ENCODE measurements at places on chromosomes 2 and 18. TPM values are rescaled to one million over a fixed set of nuclear protein-coding genes. Genes with fewer than 3 reads are reported as not detected.

GRCh38 chr2:120859128-120859527 lies 123.5 kb downstream of the GLI2 start:
- peak; percentile 3 for DNase-seq

RMDN2 gene
- polyA plus RNA-seq, result 10.3 TPM

PUM2 gene
- polyA plus RNA-seq, result 23.0 TPM

DNA sequence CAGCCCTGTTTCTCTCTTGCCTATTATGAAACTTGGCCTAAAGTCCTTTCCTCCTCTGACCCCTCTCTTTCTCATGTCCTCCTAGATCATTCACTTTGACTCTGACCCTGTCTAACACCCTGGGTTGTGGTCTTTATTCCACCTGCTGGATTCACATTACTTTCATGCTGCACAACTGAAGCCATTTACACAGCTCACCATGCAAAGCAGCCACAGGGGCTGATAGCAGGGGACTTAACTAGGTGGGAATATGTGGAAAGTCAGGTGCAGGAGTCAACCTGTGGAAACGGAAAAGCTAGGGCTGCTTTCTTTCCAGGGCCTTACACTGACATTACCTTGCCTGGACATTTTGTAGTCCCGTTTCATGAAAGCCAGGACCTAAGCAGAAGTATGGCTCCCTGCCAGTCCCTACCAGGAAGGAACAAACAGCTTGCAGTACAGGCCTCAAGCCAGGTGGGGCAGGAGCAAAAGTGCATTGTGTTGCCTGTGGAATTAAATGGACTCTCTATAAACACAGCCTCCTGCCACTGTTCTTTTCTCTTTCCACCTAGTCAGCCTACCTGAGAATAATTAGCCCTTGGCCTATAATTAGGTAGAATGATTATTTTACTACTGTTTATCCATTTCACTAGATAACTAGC lies 11.8 kb downstream of the MAPRE3 start:
- no peak for DNase-seq

UNC80 gene
- not detected for polyA plus RNA-seq

GRCh38 chr2:112164876-112165275 lies 26.7 kb downstream of the FBLN7 start:
- DNase-seq, result no peak

DNA sequence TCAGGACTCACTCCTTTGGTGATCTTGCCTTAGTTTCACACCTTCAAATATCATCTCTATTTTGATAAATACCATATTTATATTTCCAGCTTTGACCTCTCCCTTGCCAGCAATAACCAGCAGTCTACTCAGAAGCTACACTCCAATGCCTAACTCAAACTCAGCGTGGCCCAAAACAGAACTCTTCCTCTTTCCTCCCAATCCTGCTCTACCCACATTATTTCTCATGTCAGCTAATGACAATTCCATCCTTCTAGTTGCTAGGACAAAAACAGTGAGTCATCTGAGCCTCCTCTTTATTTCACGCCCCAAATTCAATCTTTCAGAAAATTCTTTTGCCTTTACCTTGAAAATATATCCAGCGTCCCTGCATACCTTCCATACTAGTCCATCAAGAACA lies 23.5 kb downstream of the CYRIA start:
- no peak for DNase-seq

DNA sequence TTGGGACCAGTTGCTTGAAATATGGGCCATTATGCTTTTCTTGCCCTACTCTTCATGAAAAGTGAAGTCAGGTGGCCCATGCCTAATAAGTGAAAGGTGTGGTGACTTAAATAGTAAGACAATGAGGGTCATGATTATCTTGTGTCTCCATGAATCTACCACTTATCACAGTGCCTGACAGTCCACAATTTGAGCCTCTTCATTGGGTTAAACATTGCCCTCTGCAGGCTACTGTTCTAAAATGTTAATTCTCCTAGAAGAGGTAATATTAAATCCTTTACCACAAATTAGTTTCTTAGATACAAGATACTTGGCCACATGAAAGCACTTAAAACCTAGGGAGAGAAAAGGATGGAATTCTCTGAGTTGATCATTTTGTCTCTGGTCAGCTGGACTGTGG lies 4.0 kb downstream of the EGR4 start:
- DNase-seq, result no peak

- peak; percentile 66 for DNase-seq
Measured at GRCh38 chr2:238105506-238106338, 5.6 kb downstream of the ESPNL start.

GRCh38 chr2:134927195-134927594 lies 8.6 kb downstream of the CCNT2 start:
- no peak for DNase-seq

INO80B gene
- polyA plus RNA-seq, result 60.9 TPM

- DNase-seq, result no peak
Measured at GRCh38 chr18:31486165-31486564, 11.8 kb upstream of the DSG2 start.

GRCh38 chr2:43251171-43251731 lies 24.8 kb upstream of the ZFP36L2 start:
- peak; percentile 79 for DNase-seq

DNA sequence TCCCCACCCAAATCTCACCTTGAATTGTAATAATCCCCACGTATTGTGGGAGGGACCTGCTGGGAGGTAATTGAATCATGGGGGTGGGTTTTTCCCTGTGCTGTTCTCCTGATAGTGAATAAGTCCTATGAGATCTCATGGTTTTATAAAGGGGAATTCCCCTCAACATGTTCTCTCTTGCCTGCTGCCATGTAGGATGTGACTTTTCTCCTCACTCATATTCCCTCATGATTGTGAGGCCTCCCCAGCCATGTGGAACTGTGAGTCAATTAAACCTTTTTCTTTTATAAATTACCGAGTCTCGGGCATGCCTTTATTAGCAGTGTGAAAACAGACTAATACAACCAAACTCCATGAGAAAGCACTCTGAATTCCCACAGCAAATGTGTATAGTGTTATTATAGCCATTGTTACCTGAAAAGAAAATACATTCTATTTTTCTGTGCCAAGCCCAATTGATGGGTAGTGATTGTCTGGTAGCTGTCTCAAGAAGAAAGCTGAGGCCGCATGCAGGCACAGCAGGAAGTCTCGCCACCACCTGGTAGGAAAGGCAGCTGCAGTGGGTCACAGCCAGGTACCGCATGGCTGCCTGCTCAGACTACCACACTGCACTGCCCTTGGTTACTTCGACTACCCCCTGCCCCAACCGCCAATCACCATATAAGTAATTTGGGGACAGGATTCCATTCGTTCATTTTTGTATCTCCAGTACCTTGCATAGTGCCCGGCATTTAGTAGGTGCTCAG lies 10.3 kb upstream of the ZBTB7C start:
- no peak for DNase-seq

DNA sequence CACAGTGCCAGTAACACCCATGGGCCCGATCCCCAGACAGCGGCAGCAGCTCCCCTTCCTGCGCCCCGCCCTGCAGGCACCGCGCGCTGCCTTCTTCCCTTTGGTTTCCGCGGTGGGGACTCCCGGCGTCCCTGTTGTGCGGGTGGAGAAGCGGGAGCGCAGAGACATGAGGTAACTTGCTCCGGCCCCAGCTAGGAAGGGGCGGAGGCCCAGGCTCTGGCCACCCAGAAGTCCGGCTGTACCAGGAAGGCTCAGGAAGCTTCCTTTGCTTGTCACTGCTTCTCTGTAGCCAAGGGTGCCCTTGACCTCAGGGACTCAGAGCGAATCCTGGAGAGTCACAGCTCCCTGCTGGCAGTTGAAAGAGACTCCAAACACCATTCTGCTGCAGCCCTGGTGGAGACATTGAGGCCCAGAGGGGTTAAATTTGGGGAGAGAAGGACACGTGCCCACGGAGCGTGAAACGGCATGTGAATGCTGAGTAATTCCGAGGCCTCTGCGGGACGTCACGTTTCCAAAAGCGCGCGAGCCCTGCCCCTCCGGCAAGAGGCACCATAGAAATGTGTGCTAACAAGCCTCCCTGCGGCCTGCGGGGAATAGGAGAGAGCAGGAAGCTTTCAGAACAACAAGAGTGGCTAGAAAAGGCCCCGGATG lies 6.7 kb upstream of the ADCY3 start:
- peak; percentile 80 for DNase-seq

DNA sequence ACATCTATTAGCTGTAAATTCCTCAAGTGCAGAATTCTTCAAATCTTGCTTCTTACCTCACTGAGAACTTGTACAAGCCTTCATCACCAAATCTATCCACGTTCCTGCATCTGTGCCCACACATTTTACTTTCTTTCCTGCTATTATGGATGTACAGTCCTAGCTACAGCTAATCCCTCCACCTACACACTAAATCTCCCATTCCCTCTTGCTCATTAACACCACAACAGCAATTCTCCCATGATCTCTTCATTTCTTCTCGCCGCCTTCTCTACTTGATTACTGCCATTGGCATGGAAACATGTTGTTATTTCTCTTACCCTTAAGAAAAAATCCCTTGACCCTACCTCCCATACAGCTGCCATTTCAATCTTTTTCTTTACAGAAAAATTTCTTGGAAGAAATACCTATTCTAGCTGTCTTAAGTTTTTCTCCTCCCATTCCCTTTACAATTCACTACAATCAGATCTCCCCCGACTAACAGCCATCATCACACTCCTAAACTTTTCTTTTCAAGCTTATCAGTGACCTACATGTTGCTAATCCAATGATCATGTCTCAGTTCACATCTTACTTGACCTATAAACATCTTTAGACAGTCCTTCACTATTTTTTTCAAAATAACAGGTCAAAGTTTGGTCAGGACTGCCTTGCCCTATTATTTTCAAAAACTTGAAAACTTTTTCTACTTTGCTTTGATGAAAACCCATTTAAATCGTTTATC lies 41.0 kb downstream of the ROCK2 start:
- no peak for DNase-seq

PTPRN gene
- polyA plus RNA-seq, result not detected

- DNase-seq, result no peak
Measured at GRCh38 chr18:61575419-61575818, 242.2 kb downstream of the CDH20 start.

DNA sequence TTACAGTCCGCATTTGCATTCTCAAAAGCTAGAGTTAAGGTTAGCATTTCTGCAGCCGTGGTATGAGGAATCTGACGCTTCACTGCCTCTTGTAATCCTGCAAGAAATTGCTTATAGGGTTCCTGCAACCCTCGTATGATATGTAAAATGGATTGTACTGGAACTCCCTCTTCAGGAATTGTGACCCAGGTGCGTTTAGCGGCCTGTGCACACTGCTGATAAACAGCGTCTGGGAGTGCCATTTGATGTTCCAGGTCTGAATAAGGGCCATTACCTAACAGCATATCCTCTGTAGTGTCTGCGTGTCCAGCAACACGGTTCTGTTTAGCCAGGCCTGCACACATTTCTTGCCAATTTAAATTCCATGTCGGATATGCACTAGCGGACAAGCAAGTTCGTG lies 42.5 kb downstream of the CXCR4 start:
- DNase-seq, result no peak

DNA sequence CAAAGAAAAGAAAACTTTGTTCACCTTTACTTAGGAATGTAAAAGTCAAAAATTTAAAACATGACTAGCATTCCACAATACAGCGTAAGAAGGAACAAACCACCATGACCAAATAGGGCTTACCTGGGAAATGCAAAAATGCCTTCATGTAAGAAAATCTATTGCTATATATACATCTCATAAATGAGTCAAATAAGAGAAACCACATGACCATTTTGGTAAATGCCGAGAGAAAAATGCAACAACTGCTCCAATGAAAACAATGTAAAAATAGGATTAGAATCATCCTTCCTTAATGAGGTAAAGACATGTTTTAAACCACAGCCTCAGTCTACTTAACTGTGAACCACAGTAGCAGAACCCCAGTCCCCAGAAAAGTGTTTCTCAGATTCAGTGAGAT lies 49.4 kb downstream of the TGOLN2 start:
- no peak for DNase-seq

SLC30A3 gene
- polyA plus RNA-seq, result 20.2 TPM

- DNase-seq, result no peak
Measured at GRCh38 chr18:24006712-24007313, 7.7 kb upstream of the TTC39C start.

DNA sequence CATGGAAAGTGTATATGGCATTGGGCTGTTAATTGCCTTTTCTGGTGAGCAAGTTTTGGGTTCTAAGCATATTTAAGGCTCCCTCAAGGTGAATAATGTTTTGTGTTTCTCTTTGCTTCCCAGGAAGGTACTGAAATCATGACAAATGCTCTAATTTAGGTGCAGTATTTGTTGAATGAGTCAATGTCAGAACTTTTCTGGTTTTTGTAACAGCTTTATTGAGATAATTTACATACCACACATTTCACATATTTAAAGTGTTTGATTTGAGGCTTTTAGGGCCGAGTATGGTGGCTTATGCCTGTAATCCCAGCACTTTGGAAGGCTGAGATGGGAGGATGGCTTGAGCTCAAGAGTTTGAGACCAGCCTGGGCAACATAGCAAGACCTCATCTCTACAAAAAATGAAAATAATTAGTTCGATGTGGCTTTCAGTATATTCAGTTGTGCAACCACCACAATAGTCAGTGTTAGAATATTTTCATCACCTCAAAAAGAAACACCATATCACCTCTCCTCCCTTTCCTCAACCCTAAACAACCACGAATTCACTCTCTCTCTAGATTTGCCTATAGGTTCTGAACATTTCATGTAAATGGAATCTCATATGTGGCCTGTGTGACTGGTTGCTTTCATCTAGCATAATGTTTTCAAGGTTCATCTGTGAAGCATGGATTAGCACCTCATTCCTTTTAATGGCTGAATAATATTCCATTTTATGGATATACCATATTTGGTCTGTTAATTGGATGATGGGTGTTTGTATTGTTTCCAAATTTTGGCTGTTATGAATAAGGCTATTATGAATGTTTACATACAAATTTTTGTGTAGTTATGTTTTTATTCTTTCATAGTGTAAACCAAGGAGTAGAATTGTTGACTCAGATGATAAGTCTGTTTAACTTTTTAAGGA lies 54.9 kb downstream of the MGAT5 start:
- DNase-seq, result no peak

GRCh38 chr2:105790461-105791149 lies 45.9 kb downstream of the NCK2 start:
- DNase-seq, result no peak

RAB27B gene
- polyA plus RNA-seq, result 1.1 TPM

GRCh38 chr2:207073801-207074678 lies 91.7 kb downstream of the KLF7 start:
- DNase-seq, result peak; percentile 51

GRCh38 chr2:104337869-104338268 lies 516.0 kb upstream of the POU3F3 start:
- DNase-seq, result no peak

DNA sequence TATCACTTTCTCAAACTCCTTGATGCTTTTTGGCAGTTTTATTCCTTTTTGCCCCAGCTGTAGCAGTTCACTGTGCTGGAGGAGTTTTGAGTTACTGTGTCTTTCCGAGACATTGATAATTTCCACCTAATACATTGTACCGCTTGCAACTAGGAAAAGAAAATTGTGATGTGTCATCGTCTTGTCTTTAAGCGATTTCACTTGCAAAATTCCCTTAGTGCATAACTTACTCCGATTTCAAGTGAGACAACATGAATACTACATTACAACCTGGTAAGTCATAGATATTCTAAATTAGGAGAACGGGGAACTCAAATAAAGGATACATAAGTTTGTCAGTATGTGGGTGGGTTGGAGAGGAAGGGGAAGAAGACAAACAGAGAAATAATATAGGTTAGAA lies 340.5 kb upstream of the KYNU start:
- DNase-seq, result no peak
